A673 (cell line): ENCODE measurements at places on chromosomes 6 and 20.

DNA sequence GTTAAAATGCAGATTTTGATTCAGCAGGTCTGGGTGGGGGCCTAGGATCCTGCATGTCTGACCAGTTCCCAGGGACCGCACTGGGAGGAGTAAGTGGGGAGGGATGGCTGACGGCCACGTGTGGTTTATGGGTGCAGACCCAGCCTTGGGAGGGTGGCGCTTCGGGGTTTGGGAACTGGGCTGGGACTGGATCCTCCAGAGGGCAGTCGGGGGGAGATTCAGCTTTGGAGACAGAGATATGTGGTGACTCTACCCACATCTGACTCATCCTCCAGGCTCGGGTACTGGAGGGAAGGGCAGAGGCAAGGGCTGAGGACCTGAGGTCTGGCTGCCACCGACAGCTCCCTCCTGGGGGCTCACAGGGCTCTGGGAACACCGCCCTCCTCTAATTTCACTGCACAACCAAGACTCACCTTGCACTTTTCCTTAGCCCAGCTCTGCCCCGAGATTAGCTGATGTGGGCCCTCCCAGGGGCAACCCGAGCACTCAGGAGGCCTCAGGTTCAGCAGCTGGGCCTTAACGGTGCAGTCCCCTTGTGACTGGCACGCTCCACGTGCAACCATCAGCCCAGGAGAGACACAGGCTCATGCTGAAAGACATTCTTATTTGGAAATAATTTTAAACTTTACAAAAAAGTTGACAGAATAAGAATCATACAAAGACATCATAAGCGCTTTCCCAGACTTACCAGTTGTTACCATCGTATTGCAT, 172.8 kb upstream of the PMEPA1 start:
- DNase-seq = no peak

- no peak for DNase-seq
Observed at GRCh38 chr6:109420751-109421150, 19.7 kb downstream of the PPIL6 start.

DNA sequence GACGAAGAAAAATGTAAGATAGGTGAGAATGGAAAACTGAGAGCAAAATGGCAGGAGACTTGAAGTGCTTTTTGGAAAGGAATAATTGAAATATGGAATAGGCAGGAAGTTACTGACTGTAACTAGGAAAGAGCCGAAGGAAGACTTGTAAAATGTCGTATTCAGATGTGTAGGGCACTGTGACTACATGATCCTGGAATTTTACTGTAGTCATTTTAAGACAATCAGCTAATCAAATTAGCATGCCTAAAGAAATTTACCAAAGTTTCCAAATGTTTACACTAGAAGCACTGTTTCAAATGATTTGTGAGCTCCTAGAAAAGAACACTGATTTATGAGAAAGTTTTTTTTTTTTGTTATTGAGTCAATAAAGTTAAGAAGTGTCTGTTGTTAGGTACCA, 21.2 kb upstream of the ADIG start:
- no peak for DNase-seq

- DNase-seq = no peak
Observed at GRCh38 chr6:36735110-36736071, 37.8 kb downstream of the RAB44 start.
